ENCODE measurements at places on chromosomes 11 and 22.
A peak's percentile ranks its signal among the peaks of the same experiment; 100 is the strongest.

DNA sequence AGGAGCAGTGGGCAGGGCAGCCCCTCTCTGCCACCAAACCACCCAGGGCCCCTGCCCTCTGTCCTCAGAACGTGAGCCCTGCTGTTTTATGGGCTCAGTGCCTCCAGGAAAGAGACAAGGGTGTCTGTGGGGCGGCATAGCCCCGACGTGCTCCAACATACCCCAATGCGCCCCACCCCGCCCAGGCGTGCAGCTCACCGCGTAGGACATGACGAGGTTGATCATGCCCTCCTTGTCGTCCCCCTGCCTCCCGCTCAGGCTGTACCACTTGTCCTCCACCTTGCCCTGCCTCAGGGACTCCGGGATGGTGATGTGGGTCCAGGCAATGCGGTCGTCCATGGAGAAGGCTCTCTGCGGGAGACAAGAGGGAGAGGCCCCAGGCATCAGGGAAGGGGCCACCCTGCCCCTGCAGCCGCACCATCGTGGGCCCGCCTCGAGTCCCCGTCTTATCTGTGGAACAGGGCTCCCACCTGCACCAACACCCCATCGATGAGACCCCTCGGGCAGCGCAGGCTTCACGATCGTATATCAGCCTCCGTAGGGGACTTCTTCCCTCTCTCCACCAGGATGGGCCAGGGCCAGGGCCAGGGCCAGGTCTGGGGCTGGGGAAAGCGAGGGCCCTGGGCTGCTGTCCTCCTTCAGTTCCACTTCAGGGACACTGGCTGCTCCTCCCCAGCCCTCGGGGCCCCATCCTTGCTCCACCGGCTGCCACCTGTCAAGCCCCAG lies 20.8 kb downstream of the TOLLIP start:
- no peak for DNase-seq

- DNase-seq = no peak
Measured at GRCh38 chr11:100396266-100396665, 290.8 kb upstream of the ARHGAP42 start.

GRCh38 chr11:86999388-86999787 lies 38.3 kb upstream of the TMEM135 start:
- DNase-seq = no peak

DNA sequence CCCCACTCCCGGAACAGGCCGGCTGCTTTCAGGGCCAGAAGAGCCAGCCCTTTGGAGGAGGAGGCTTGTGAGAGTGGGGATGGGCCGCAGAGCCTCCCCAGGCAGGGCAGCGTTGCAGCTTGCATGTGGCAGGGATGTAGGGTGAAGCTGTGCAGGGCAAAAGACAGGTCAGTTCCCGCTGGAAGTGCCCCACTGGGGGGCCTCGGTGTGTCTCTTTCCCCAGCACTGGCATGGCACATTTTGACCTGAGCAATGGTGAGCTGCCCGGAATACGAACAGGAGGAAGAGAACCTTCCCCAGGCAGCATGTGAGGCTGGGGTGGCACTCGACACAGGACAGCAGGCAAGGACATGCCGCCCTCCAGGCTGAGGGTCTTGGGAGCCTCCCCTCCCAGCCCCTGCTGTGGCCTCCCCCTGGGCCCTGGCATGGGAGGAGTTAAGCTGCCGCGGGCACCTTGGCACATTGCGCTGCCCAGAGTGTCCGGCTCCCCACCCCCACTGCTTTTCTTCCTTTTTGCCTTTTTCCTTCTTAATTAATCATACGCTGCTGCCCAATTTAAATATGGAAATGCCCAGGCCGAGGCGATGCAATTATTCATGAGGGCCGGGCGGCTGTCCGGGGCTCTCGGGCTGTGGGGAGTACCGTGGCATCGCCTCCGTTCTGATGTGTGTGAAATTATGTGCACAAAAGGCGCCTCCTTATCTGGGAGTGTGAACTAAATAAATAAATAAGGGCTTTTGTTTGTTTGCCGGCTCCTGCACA lies 76.0 kb upstream of the WNT7B start:
- no peak for DNase-seq

DNA sequence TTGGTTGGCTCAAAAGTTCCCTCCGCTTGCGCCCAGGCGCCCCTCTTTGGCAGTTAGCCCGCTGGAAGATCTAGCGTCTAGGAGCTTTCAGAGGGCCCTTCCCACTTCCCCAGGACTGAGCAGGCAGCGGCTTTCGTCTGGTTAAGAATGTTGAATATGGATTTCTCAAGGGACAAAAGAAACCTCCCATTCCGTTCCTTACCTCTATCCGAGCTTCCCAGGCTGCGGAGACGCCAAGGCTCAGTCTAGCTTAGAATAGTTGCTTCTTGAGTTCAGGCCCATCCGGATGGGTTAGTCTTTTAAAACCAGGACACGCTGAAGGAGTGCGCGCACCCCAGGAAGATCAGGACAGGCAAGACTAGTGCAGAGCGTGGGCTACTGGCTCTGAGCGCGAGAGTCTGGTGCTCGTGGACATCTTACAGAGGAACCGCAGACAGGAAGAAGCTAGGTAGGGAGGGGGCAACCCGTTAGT lies 1.6 kb downstream of the NELL1 start:
- DNase-seq = no peak

GRCh38 chr11:130313383-130314183 lies 1.1 kb downstream of the ZBTB44 start:
- DNase-seq = no peak

- DNase-seq = no peak
Measured at GRCh38 chr11:117538263-117539135, 210.8 kb downstream of the CEP164 start.

- no peak for DNase-seq
Measured at GRCh38 chr11:9858218-9858617, 194.3 kb downstream of the SWAP70 start.

- DNase-seq = no peak
Measured at GRCh38 chr11:24747275-24748251, 250.7 kb downstream of the LUZP2 start.

DNA sequence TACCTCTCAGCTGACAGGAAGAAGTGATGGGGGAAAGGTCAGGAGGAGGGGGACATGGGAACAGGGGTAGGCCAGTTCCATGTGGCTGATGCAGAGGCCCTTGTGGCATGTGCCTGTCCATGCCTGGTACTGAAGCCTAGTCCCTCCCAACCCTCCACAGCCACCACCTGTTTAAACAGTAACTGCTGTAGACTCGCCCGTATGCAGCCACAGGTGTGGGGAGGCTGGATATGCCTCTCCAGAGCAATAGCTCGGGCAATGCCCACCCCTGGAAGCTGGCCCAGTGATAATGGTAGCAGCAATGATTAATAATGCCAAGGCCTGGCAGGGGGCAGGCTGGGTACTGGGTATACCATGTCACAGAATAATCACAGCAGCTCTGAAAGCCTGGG lies 2.3 kb downstream of the SMTN start:
- no peak for DNase-seq

DNA sequence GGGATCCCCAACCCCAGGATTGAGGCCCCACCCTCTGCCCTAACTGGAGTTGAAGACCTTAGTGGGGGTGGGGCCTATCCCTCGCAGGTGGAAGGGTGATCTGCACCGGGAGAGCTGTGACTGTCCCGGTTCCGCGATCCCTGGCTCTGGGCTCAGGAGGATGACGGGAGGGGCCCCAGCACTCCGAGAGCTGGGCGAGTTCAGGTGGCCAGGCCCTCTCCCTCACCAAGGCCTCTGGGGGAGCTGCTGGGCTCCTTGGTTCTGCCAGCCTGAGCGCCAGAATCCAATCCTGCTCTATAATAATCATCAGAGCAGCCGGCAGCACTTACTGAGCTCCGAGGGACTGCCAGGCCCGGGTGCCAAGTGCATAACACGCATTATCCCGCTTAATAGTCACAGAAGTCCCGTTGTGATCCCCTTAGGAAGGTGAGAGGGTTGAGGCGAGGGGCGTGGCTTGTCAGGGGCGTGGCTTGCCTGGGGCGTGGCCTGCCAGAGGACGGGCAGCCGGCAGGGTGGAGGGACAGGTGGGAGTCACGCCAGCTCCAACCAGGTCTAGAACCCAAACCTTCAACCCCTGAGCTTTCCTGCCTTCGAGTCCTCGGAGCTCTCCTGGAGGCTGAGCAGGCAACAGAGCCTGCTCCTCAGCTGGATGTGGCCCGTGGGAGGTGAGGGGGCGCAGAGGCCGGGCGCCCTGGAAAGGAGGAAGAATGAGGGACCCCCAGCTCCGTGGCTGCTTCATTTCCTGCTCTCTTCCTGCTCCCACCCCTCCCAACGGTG lies 7.3 kb upstream of the SYT7 start:
- no peak for DNase-seq

GRCh38 chr11:66262191-66262590 lies 6.2 kb upstream of the RAB1B start:
- DNase-seq = no peak

- no peak for DNase-seq
Measured at GRCh38 chr11:117414724-117415123, 87.1 kb downstream of the CEP164 start.

DNA sequence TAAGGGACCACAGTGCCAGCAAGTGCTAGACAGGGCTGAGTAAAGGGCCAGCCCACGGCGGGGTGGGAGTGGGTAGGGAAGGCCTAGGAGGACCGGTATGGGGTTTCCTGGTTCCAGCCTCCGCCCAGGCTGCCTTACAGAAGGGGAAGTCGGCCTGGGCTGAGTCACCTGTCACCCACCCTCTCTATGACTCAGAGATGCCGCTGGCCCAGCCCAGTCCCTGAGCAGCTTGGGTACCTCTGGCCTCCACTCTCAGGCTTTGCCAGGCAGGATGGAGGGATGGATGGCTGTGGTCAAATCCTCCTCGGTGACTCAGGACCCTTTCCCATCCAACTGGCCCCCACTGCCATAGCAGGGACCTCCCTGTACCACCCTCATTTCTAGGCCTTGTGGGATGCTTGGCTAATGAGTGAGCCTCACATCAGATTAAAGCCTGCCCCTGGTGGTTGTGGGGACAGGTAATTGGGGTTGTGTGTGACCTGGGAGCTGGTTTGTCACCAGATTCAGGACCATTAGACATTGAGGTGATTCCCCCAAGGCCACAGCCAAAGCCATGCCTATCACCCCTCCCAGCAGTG lies 13.9 kb downstream of the SLC35E4 start:
- no peak for DNase-seq

DNA sequence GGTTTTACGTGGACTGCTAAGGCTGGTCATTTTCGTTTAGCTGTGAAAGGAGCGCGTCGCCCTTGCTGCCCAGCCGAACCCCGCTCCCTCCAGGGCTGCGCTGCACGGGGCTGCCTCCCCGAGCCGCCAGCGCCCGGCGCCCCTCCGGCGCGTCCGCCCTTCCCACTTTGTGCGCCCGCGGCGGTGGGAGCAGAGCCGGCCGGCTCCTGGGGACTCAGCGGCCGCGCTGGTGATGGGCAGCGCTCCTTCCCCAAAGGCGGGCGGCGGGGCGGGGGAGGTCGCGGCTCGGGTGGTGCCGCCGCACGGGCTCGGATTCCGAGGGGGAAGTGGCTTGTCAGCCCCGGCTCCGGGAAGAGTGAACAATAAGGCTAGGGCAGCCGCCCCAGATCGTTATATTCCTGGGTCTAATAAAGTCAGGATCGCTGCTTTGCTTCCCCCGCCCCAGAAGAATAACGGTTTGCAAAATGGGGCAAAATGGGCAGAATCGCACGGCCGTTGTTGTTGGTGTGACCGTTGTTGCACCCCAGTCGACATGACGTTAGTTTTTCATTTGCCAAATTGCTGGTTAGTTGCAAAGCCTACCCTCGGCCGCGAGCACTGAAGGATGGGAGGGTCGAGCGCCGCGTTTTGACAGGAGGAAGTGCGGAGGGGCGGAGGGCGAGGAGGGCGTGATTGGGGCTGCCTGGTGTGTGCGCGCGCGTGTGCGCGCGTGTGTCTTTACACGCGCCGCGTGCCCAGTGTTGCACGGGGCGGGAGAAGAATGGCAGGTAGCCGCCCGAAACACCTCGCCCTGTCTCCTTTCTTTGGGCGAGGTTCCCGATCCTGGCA lies 745 bp downstream of the NCAM1 start:
- peak; percentile 73 for DNase-seq

GRCh38 chr22:36763576-36763975 lies 12.3 kb downstream of the IFT27 start:
- no peak for DNase-seq

DNA sequence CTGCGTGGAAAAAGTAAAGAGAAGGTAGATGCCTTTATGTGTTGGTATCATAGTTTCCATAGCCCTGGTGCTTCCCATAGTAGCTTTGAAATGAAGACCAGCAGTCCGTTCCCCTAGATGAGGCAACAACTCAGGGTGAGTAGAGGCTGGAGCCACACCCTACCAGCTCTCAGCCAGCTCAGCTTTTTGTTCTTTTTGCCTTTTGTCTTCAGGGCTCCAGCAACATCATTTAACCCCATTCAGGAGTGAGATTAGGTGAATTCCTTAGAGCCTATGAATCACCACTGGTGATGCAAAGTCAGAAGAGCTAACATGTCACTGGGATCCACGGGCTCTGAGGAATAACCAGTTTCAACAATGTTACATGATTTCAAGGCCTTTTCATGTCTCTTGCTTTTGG lies 14.0 kb upstream of the SESN3 start:
- no peak for DNase-seq

DNA sequence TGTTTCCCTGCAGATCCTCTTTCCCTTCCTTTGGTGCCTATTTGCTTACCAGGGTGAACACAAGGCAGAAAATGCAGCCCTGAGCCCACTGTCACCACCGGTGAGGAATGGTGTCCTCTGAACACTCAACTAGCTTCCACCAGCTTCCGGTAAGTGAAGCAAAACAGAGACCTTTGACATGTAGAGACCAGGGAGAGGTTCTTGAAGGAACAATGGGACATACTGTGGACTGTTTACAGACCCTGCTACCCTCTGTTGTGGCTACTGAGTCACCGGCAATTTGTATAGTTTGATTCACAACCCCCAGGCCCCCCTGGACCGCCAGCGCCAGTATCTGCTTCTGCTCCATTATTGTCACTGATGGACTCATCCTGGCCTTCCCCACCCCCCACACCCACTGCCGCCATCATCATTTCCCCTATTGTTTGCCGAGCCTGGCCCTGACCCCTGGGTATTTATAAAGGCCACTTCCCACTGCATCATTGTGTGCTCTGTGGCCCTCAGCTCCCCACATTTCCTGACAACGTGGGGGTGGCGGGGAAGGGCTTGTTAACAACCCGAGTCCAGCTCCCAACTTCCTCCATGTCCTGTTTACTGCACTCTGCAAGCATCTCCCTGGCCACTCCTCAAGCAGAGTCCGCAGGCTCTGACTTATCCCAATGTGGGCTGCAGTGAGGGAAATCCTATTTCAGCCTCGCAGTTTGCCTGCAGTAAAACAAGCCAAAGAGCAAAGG lies 252.9 kb downstream of the ETS1 start:
- DNase-seq = no peak

GRCh38 chr11:9146477-9146876 lies 55.1 kb upstream of the SCUBE2 start:
- peak; percentile 31 for DNase-seq

DNA sequence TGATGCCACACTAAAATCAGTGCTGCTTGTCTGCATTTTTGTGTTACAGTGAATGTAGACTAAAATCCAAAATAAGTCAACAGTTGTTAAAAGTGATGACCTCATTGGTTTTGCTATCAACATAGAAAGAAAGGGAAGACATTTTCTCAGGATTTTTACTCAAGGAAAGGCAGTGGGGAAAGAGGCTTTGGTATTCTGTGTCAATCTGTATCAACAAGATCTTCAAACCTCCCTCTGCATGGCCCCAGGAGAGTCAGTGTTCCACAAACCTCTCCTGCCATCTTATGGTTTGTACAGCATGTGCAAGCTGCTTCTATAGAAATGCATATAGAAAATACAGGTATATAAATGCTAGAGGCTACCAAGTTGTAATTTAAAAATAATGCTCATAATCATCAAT lies 13.8 kb upstream of the OR51M1 start:
- no peak for DNase-seq
